ENCODE measurements at places on chromosomes 1 and 21. TPM values are rescaled to one million over a fixed set of nuclear protein-coding genes. Genes with fewer than 3 reads are reported as not detected.

- DNase-seq = no peak
Measured at GRCh38 chr1:50699795-50700194, 260.3 kb downstream of the FAF1 start.

GRCh38 chr1:26533951-26534509 lies 4.5 kb downstream of the RPS6KA1 start:
- DNase-seq = no peak

GRCh38 chr1:51515312-51515960 lies 3.6 kb downstream of the EPS15 start:
- DNase-seq = no peak

- peak; percentile 87 for DNase-seq
Measured at GRCh38 chr21:35232545-35233176, 183.6 kb upstream of the RUNX1 start.

DNA sequence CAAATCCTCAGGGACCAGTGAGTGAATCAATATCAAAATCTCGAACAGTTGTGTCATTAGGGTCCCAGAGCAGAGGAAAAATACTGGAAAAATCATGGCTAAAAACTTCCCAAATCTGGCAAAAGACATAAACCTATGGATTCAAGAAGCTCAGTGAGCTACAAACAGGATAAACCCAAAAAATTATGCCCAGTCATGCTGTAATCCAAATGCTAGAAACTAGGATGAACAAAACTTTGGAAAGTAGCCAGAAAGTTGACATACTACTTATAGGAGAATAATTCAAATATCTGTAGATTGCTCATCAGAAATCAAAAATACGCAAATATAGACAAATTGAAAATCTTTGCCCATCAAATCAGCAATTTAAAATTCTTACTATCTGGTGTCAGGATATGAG lies 34.6 kb upstream of the ATP1A1 start:
- DNase-seq = no peak

- no peak for DNase-seq
Measured at GRCh38 chr1:165897326-165898303, 70.2 kb downstream of the UCK2 start.

DNA sequence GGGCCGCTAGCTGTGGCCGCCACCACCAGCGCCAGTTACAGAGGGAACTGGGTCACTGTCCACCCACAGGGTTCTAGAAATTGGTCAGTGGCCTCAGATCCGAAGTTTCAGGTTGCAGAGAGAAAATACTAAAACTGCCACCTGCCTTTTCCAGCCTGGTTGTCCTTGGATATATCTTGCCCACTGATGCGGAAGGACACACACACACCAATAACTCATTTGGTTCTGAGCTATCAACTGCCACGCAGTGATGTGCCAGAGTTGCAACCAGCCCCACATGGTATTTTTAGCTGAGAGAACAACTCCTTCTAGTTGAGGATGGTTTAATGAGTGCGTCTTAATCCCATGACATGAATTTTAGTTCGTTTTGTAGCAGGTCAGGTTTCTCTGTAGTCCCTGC lies 68.1 kb downstream of the SH3BGR start:
- no peak for DNase-seq

- no peak for DNase-seq
Measured at GRCh38 chr1:119914071-119914470, 17.8 kb upstream of the ADAM30 start.

DNA sequence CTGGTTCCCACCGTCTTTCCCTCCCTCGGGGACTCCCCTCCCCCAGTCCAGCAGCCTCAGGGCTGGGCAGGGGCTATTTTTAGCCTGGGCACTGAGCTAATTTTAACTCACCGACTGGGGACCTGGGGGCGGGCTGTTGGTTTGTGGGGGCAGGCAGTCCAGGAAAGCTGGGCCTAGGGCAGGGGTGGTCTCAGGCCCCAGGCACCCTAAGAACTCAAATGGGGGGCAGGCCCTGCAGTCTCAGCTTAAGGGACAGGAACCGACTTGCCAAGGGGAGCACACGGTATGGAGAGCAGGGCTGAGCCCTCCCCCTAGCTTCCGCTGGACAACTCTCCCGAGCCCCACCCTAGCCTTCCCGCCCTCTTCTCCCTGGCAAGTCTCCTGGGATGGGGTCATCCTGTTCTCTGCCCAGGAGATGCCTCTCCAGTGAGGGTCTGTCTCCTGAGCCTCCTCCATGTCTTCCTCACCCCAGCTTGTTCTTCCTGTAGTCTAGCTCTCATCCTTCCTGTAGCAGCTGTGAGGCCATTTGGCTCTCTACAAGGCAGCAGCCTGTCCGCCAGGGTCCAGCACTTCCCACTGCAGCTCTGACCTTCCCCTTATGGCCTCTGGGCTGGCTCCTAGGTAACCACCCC lies 10.1 kb downstream of the MEF2D start:
- no peak for DNase-seq

GRCh38 chr1:80582980-80583379 lies 1217.8 kb upstream of the ADGRL2 start:
- no peak for DNase-seq

DNA sequence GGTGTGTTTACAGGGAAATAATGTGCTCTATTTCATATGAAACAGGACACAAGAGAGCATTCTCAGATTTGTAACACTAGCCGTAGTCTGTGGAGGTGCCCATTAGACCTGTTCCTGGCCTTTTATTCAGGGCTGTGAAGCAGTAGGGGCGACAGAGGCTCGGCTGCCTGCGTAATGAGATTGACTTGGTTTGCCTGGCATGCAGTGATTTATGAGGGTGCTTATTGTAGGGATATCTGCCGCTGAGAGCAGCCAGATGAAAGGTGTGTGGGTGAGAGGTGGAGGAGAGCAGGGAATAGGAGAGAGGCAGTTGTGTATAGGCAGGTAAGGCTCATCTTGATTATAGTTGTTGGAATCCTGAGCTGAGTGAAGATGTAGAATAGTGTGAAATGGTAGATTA lies 51.3 kb downstream of the DNAJC6 start:
- no peak for DNase-seq

DNA sequence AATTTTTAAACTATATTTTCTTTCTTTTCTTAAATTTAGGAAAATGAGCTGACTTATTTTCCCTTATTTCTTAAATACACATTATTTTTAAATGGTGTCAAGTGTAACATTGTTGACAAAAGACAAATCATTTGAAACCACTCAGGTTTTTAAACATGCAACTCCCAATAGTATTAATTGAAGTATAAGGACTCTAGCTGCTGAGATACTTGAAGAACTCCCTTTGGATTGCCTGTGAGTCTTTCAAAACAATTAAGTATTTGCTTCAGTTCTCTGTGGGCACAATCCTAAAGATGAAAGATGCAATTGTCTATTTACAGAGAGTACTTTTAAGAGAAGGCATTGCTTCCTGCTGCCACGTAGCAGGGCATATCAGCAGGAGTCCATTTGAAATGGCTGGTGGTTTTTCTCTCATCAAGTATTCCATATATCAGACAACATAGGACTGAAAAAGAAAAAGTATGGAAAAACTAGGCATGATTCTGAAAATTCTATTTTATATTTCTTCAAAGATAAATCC lies 373.4 kb downstream of the NEGR1 start:
- no peak for DNase-seq

GRCh38 chr1:64320470-64320869 lies 117.0 kb downstream of the UBE2U start:
- peak; percentile 30 for DNase-seq

- no peak for DNase-seq
Measured at GRCh38 chr1:44405798-44406736, 1.0 kb downstream of the RNF220 start.

DNA sequence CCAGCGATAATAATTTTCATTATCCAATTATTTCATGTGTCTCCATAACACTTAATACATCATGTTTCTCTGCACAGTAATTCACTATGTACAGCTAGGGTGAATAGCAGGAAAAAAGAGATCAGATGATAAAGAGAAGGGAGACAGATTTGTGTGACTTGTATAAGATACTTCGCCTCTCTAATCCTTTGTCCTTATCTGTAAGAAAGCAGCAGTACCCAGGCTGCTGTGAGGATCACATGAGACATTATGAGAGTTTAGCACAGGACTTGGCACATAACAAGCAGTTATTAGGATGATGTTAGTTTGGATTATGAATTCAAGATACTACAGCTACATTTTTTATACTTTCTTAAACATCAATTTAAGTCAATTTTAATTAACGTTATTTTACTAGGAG lies 6.3 kb downstream of the ERG start:
- no peak for DNase-seq

DNA sequence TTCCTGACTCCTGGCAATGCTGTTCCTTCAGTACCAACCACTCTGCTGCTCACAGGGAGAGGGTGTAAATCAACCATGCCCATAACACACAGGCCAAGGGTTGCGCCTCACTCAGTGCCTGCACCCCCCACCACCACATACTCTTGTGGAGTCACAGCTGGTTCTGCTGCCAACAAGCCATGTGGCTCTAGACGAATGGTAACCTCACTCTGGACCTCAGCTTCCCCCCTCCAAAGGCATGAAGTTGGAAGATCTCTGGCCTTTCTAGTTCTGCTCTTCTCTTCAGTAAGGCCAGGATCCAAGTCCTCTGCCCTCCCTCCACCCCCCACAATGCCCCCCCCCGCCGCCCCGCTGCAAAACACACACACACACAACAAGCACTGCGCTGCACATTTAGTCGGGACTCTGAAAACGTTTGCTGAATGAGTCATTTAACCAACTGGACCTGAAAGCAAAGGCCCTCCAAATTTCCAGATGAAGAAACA lies 1.7 kb upstream of the GLIS1 start:
- DNase-seq = peak; percentile 30

- no peak for DNase-seq
Measured at GRCh38 chr1:962381-963300, 2.3 kb downstream of the KLHL17 start.

- DNase-seq = no peak
Measured at GRCh38 chr1:103513711-103514110, 11.8 kb upstream of the RNPC3 start.

- DNase-seq = peak; percentile 99
Measured at GRCh38 chr1:149887456-149888246, 11.7 kb upstream of the BOLA1 start.

- no peak for DNase-seq
Measured at GRCh38 chr1:58802640-58803399, 19.0 kb upstream of the JUN start.

- no peak for DNase-seq
Measured at GRCh38 chr1:110050602-110051261, 16.3 kb downstream of the STRIP1 start.

DNA sequence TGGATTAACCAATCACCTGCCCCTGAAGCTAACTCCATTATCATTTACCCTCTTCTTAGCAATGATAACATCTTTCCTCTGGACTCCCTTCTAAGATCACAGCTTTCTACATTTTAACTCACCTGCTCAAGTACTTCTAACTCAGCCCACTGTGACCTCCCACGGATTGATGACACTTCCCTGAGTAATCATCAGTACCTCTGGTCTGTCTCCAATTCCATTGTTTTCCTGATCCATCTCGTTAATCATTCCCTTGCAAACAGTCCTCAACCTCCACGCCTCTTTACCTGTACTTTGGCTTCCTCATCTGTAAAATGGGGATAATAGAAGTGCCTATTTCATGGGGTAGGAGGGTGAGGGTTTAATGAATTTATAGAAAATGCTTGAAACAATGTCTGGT lies 195.3 kb upstream of the APP start:
- no peak for DNase-seq

DNA sequence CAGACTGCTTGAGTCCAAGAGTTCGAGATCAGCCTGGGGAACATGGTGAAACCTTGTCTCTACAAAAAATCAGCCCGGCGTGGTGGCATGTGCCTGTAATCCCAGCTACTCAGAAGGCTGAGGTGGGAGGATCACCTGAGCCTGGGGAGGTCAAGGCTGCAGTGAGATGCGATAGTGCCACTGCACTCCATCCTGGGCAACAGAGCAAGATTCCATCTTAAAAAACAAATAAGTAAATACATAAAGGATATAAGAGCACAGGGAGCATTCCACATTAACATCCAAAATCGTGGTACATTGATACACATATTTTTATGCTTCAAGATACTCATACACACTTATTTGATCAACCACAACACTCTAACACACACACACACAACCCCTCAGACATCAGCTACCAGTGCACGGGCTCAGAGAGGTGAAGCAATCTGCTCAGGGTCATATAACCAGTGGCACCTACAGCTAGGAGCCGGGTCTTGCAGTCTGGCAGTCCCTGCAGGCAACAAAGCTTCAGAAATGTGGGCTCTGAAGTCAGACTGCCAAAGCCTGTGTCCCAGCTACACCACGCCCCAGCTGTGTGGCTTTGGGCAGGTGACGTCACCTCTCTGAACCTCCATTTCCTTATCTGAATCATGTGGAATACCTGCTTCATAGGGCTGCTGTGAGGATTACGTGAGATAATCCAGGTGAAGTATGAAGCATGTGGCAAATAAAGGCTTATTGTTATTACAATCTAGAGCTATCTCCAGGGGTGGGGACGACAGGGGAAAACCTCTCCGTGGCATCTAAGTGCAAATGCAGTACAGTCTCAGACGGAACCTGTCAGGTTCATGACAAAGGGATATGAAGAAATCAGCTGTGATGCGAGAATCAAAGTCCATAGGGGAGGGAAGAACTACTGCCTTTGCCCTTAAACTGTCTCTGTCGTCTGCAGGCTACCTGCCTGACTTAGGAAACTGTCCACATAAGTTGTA lies 4.8 kb upstream of the CRYBG2 start:
- peak; percentile 53 for DNase-seq

DNA sequence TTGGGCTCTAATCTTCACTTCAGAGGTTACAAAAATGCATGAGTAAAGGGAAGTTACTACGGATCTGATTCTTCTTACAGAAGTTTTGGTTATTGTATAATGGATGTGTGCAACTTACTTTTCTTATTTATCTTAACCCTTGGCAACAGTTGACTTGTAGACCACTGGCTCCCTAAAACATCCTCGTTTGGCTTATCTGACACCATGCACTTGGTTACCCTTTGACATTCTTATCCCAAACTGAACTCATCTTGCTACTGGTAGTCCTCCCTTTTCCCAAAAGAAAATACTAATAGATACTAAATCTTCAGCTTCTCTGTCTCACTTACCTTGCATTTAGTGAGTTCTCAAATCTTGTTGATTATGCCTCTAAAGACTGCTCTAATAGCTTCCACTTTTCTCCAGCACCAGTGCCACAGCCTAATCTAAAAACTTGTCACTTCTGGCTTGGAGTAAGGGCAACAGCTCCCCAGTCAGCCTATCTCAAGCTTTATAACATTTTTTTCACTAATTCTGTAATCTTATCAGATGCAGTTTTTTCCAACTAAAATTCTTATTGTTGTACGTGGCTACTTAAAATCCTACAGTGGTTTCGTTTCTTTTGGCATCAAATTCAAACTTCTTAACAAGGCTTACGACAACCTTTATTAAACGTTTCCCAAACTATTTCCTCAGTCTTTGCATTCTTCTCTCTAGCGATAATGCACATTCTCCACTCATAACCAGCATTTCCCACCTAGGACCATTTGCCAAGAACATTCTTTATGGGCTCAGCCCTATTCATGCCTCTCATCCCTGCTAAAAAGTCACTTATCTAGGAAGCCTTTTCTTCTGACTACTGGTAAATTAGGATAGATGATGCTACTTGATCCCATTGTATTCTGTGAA lies 204.2 kb downstream of the KCNT2 start:
- DNase-seq = no peak

MAST2 gene
- 19.3 TPM for total RNA-seq

CFAP45 gene
- 4.2 TPM for total RNA-seq

TMEM269 gene
- total RNA-seq = 0.03 TPM

LCE3D gene
- total RNA-seq = not detected

CHIA gene
- total RNA-seq = not detected

PGLYRP3 gene
- total RNA-seq = not detected

TEDDM1 gene
- total RNA-seq = not detected

CYP4B1 gene
- total RNA-seq = not detected
